Naive thymus-derived CD8-positive, alpha-beta T cell (primary cell): ENCODE measurements at places on chromosomes 1 and 21.

DNA sequence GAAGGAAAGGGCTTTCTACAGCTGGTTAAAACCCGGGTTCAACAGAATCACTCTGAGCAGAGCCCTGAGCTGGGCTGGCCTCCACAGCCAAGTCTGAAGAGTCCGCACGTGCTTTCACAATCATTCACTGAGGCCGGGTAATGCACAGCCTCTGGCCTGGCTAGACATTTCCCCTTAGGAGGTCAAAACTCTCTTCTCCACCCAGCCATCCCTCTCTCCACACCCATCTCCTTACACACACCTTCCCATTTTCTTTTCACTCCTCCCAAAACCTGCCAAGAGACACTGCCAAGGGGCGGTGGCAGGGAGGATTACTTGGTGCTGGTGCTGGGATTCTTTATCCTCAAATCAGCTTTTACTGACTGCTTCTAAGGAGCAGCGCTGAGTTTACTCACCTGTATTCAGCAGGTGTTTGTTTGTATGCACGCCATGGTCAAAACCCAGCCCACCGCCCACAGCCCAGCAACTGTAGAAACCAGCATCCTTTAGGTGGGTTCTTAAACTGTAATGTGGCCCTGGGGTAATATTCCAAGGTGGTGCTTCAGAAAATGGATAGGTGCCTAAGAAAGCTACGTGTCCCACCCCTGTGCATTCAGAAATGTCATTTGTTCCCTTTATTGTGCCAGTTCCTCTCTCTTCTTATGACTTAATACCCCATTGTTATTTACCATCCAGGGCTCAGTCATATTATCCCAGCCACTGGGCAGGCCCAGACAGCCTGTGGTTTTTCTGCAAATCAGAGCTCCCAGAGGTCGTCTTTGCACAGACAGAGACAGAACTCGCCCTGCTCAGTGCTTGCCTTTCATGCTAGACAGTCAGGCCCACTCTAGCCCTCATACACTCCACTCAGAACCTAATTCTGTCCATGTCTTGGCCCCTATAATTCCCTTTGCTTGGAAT, 80.2 kb downstream of the ADSS2 start:
- H3K4me3 ChIP-seq: no peak overlapping the region
- DNase-seq: no peak
- H3K27ac ChIP-seq: no peak overlapping the region
- no peaks in the 10 kb centered on the region for H3K27me3 ChIP-seq
- no peaks in the 10 kb centered on the region for H3K36me3 ChIP-seq
- H3K4me1 ChIP-seq: no peaks in the 10 kb centered on the region

DNA sequence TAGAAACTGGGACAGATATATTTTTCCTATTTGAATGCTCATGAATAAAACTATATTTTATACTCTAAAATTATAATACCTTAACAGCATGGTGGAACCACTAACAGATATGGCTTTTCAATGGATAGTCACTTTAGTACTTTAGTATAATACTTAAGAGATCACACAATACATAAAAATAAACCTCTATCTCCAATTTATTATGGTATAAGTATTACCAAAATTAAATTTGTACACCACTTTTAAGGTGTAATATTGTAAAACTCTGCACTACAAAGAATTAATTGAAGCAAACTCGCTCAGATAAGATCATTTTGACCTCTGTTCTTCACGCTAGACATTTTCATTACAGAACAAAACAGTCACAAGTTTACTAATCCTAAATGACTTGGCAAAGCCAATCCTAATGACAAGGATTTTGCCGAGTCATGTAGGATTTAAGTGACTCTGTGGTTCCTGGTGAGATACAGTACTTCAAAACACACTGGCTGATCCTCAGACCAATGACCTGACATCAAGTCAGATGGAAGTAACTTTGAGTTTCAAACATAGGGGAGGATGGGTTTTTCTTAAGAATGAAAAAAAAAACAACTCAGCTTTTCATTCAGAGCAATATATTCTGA, 200.6 kb downstream of the SMYD3 start:
- no peak for DNase-seq
- no peak overlapping the region for H3K27ac ChIP-seq
- H3K4me3 ChIP-seq: no peak overlapping the region
- H3K27me3 ChIP-seq: no peaks in the 10 kb centered on the region
- H3K4me1 ChIP-seq: peaks cover 3% of the 10 kb centered on the region

GRCh38 chr1:76940571-76941335, 73.5 kb downstream of the ST6GALNAC5 start:
- DNase-seq: no peak
- H3K36me3 ChIP-seq: no peaks in the 10 kb centered on the region
- no peaks in the 10 kb centered on the region for H3K4me1 ChIP-seq
- peaks cover 16% of the 10 kb centered on the region for H3K27me3 ChIP-seq
- H3K27ac ChIP-seq: no peak overlapping the region

DNA sequence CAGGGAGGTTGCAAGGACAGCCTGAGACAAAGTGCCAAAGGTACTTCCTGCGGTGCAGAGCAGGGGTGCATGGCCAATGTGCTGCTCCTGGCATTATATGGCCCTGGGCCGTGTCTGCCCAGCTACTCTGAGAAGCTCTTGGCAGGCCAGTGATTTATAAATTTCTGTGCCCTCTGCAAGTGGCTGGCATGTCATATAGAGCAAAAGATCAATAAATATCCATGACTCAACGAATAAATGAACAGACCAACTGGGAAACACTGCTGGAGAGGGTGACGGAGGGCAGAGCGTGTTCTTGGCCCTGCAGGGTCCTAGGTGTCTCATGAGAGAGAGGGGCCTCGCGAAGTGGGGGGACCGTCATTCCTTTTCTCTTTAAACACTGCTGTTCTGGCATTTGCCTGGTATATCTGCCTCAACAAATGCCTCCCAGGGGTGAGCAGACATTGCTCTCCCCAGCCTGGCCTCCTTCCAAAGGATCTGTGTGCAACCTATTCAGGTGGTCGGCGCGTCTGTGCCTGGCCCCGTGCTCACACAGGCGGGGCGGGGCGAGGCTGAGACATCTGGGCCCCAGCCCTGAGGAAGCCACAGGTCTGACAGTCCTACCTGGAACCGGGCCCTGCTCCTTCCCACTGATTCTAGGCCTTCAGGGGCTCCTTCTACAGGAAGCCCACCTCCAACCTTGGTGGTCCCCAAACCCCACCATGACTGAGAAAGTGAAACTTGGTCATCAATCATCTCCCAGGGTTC, 82.3 kb downstream of the MRPL37 start:
- H3K27ac ChIP-seq: peak overlapping the region; percentile 90
- H3K4me3 ChIP-seq: peak overlapping the region; percentile 77
- H3K27me3 ChIP-seq: no peaks in the 10 kb centered on the region
- no peak for DNase-seq

GRCh38 chr1:57015071-57015470, 49.3 kb upstream of the C8B start:
- DNase-seq: no peak
- H3K36me3 ChIP-seq: no peaks in the 10 kb centered on the region

GRCh38 chr1:940107-941014, 16.6 kb downstream of the SAMD11 start:
- peaks cover 5% of the 10 kb centered on the region for H3K4me1 ChIP-seq
- H3K27ac ChIP-seq: no peak overlapping the region
- H3K4me3 ChIP-seq: peak overlapping the region; percentile 77
- DNase-seq: no peak
- peaks cover 37% of the 10 kb centered on the region for H3K27me3 ChIP-seq

GRCh38 chr1:220527279-220527907, 543 bp upstream of the MARK1 start:
- H3K27me3 ChIP-seq: peaks cover 81% of the 10 kb centered on the region
- H3K36me3 ChIP-seq: no peaks in the 10 kb centered on the region
- peak overlapping the region; percentile 63 for H3K27ac ChIP-seq
- H3K4me3 ChIP-seq: peak overlapping the region; percentile 87
- H3K4me1 ChIP-seq: peaks cover 20% of the 10 kb centered on the region
- DNase-seq: no peak

DNA sequence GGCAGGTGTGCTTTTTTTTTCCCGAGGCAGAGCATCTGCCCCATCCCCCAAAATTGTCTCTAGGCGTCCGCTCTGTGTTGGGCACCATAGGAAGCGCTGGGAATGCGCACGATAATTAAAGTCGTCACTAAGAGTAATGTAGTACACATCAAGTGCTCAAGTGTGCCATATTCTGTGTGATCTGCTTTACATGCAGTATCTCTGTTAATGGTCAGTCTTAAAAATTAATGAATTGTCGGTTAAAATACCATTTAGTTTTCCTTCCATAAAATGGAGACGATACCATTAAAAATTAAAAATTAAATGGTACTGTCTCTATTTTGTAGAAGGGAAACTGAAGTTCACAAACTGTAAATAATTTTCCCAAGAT, 544 bp upstream of the CCT8 start:
- H3K4me3 ChIP-seq: peak overlapping the region; percentile 100
- H3K4me1 ChIP-seq: peaks cover 66% of the 10 kb centered on the region
- H3K27me3 ChIP-seq: no peaks in the 10 kb centered on the region
- peaks cover 3% of the 10 kb centered on the region for H3K36me3 ChIP-seq
- H3K27ac ChIP-seq: peak overlapping the region; percentile 99

DNA sequence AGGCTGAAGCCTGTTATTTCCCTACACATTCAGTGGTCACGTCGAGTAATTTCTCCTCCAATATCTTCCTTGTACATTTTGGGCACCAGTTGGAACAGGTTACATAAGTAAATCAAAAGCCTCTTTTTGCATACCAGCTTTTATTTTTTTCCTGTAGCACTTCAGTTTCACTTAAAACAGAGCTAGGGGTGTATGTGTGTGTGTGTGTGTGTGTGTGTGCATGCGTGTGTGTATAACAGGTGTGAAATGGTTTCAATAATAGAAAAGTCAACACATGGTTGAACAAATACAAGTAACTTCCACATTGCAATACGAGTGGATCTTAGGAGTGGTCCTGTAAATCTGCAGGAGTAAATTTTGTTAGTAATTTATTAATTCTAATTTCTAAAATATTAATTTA, 3.0 kb upstream of the MAN1A2 start:
- DNase-seq: no peak
- H3K27ac ChIP-seq: no peak overlapping the region
- no peaks in the 10 kb centered on the region for H3K27me3 ChIP-seq

- H3K36me3 ChIP-seq: no peaks in the 10 kb centered on the region
- no peak overlapping the region for H3K27ac ChIP-seq
- DNase-seq: no peak
- H3K4me3 ChIP-seq: no peak overlapping the region
- H3K27me3 ChIP-seq: no peaks in the 10 kb centered on the region
- no peaks in the 10 kb centered on the region for H3K4me1 ChIP-seq
Measured at GRCh38 chr1:247500865-247501264, 35.4 kb downstream of the OR2C3 start.

DNA sequence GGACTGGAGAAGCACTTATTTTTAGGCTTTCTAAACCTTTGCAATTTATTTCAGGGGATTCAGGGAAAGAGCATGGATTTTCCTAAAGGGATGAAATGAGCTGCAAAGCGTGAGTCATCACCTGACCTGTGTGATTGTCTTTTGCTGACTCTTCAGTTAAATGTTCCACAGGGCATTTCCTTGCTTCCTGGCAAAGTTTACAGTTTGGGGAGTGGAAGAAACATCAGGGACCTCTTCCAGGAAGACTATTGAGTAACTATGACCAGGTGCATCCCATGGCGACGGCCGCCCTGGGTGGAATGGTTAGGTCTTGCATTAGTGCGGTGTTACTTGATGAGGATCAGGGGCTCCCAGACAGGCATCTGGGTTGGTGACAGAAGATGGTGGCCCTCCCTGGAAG, 79.5 kb upstream of the SIPA1L2 start:
- H3K27me3 ChIP-seq: peaks cover 4% of the 10 kb centered on the region
- H3K36me3 ChIP-seq: peaks cover 4% of the 10 kb centered on the region
- H3K27ac ChIP-seq: no peak overlapping the region
- DNase-seq: no peak
- H3K4me1 ChIP-seq: no peaks in the 10 kb centered on the region
- no peak overlapping the region for H3K4me3 ChIP-seq

DNA sequence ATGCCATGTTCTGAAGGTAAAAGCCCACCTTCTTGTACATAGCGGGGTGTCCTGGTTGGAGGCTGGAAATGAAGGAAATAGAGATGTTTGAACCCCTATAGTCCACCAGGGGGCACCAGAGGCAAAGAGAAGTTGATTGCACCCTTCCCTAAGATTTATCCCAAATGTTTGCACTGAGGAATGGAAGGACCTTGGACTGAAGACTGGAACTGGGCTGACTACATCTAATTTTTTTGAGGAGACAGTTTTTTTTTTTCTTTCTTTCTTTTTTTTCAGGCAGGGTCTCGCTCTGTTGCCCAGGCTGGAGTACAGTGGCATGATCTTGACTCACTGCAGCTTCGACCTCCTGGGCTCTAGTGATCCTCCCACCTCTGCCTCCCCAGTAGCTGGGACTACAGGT, 55.3 kb upstream of the EIF4G3 start:
- H3K27me3 ChIP-seq: no peaks in the 10 kb centered on the region
- no peak for DNase-seq
- H3K27ac ChIP-seq: no peak overlapping the region
- no peak overlapping the region for H3K4me3 ChIP-seq
- H3K36me3 ChIP-seq: peaks cover 80% of the 10 kb centered on the region

- no peak for DNase-seq
- no peak overlapping the region for H3K4me3 ChIP-seq
- no peaks in the 10 kb centered on the region for H3K27me3 ChIP-seq
- H3K4me1 ChIP-seq: peaks cover 15% of the 10 kb centered on the region
- no peaks in the 10 kb centered on the region for H3K36me3 ChIP-seq
Measured at GRCh38 chr1:162557536-162557935, 4.0 kb upstream of the UAP1 start.

GRCh38 chr1:81296601-81297000, 504.1 kb upstream of the ADGRL2 start:
- no peaks in the 10 kb centered on the region for H3K36me3 ChIP-seq
- H3K4me1 ChIP-seq: no peaks in the 10 kb centered on the region
- H3K4me3 ChIP-seq: no peak overlapping the region
- no peak for DNase-seq

- H3K27me3 ChIP-seq: peaks cover 4% of the 10 kb centered on the region
- no peak overlapping the region for H3K4me3 ChIP-seq
- no peak for DNase-seq
- no peak overlapping the region for H3K27ac ChIP-seq
Measured at GRCh38 chr1:176626572-176627061, 163.6 kb downstream of the PAPPA2 start.

DNA sequence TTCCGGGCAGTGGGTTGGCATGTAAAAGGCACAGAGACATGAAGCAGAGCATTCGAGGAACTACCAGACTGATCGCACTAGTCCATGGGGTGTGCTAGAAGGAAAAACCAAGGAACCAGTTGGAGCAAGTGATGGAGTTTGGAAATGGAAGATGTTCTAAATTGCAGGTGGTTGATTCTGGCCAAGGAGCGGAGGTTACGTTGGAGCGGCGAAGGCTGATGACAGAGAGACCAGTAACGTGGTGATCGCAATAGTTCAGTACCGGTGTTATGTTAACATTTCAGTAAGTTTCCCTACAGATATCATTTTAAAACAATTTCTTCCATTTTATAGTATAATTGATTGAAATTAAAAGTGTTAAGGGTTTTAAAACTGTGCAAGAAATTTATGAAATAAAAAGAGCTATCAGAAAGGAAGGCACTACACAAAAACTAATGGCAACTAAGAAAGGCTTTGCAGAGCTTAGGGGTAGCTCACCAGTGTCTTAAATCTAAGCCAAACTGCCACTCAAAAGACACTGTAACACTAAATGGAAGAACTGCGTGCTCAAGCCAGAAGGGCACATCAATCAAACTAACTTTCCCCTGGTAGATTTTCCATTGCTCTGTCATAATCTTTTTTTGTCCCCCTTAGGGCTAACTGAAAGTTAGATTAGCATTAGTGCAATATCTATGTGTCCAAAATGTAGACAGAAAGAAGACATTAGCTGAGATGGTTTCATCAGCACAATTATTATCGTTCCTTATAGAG, 11.3 kb upstream of the HEATR1 start:
- H3K4me1 ChIP-seq: no peaks in the 10 kb centered on the region
- H3K36me3 ChIP-seq: no peaks in the 10 kb centered on the region
- no peak overlapping the region for H3K4me3 ChIP-seq

GRCh38 chr1:212012034-212012740, 23.2 kb downstream of the INTS7 start:
- H3K27me3 ChIP-seq: no peaks in the 10 kb centered on the region
- no peak overlapping the region for H3K27ac ChIP-seq
- peaks cover 2% of the 10 kb centered on the region for H3K4me1 ChIP-seq
